ENCODE measurements at places on chromosomes 7 and 10.

GRCh38 chr10:22103701-22104470, 100.4 kb upstream of the DNAJC1 start:
- no peak for DNase-seq

DNA sequence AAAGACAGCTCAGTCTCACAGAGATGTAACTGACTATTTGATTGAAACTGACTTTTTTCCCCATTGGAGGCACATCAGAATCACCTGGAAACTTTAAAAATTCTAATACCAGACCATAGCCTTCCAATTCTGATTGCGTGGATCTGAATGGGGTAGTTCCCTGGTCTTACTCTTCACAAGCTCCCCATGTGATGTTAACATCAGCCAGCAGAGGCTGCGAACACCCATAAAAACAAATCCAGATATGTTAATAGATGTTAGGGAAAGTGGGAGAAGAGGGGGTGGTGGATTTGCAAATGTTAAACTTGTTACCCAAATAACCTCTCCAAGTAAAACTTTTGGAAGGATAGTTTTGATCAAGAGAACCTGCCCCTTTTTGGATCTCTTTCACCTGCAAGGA, 1133.4 kb downstream of the CNTNAP2 start:
- no peak for DNase-seq

- DNase-seq: no peak
Observed at GRCh38 chr7:151119902-151120301, 33.6 kb downstream of the AGAP3 start.

GRCh38 chr10:28963539-28964221, 286.4 kb downstream of the BAMBI start:
- no peak for DNase-seq
